Fibroblast of lung (primary cell): ENCODE measurements at places on chromosomes 7 and 10. TPM values are rescaled to one million over a fixed set of nuclear protein-coding genes. Genes with fewer than 3 reads are reported as not detected.

DNA sequence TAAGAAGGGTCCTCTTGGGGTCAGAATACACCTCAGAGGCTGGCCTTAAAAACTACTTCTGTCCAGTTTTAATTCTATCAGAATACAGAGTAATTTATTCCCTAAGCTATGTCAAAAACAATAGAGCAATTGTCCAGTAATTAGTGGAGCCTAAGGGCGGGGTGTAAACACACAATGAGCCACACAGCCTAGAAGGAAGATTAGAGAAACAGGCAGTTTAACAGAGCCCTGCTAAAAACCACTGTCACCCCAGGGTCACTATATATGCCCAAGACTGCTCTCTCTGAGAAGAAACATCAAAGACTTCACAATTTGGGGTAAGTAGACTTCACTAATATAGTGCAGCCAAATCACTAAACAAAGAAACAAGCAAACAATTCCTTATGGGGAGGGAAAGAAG, 27.2 kb upstream of the WNT2 start:
- no peak overlapping the region for H3K27ac ChIP-seq
- peaks cover 5% of the 10 kb centered on the region for H3K27me3 ChIP-seq
- no peak overlapping the region for H3K4me3 ChIP-seq
- H3K4me1 ChIP-seq: no peaks in the 10 kb centered on the region
- DNase-seq: no peak

- H3K27me3 ChIP-seq: no peaks in the 10 kb centered on the region
- H3K4me3 ChIP-seq: no peak overlapping the region
- no peak for DNase-seq
- no peaks in the 10 kb centered on the region for H3K36me3 ChIP-seq
Observed at GRCh38 chr7:77269360-77270093, 69.9 kb upstream of the FGL2 start.

- H3K27ac ChIP-seq: no peak overlapping the region
- no peaks in the 10 kb centered on the region for H3K27me3 ChIP-seq
- no peak for DNase-seq
- no peaks in the 10 kb centered on the region for H3K36me3 ChIP-seq
- H3K4me3 ChIP-seq: no peak overlapping the region
Observed at GRCh38 chr10:122478971-122479370, 17.6 kb downstream of the HTRA1 start.

- no peaks in the 10 kb centered on the region for H3K36me3 ChIP-seq
- H3K4me1 ChIP-seq: no peaks in the 10 kb centered on the region
- DNase-seq: no peak
- H3K27me3 ChIP-seq: peaks cover 5% of the 10 kb centered on the region
- no peak overlapping the region for H3K27ac ChIP-seq
Observed at GRCh38 chr10:110775020-110775375, 96.7 kb upstream of the PDCD4 start.

- H3K27me3 ChIP-seq: no peaks in the 10 kb centered on the region
- no peaks in the 10 kb centered on the region for H3K36me3 ChIP-seq
- peak overlapping the region; percentile 74 for H3K27ac ChIP-seq
- H3K4me3 ChIP-seq: no peak overlapping the region
- DNase-seq: peak; percentile 96
Observed at GRCh38 chr7:80499350-80499953, 12.4 kb downstream of the GNAT3 start.

DNA sequence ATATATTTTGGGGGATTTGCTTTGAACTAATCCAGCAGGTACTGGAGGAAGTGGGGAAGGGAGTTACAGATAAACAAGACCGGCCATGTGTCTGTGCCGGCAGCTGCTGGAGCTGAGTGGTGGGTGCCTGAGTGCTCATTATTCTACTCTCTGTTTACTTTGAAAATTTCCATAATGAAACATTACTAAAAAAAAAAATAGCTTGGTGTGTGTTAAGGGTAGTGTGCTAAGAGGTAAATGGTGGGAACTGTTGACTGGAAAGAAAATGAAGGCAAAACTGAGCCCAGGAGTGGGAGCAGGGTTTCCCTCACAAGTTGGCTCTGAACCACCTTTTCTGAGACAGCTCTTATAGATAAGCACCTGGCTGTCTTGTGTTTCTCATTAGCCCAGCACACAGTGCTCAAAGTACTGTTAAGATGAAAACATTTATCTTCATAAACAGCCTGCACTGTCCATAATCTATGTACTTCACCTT, 50.6 kb downstream of the PARD3 start:
- no peaks in the 10 kb centered on the region for H3K27me3 ChIP-seq
- H3K36me3 ChIP-seq: no peaks in the 10 kb centered on the region
- H3K27ac ChIP-seq: no peak overlapping the region
- DNase-seq: no peak
- no peak overlapping the region for H3K4me3 ChIP-seq
- no peaks in the 10 kb centered on the region for H3K4me1 ChIP-seq

DNA sequence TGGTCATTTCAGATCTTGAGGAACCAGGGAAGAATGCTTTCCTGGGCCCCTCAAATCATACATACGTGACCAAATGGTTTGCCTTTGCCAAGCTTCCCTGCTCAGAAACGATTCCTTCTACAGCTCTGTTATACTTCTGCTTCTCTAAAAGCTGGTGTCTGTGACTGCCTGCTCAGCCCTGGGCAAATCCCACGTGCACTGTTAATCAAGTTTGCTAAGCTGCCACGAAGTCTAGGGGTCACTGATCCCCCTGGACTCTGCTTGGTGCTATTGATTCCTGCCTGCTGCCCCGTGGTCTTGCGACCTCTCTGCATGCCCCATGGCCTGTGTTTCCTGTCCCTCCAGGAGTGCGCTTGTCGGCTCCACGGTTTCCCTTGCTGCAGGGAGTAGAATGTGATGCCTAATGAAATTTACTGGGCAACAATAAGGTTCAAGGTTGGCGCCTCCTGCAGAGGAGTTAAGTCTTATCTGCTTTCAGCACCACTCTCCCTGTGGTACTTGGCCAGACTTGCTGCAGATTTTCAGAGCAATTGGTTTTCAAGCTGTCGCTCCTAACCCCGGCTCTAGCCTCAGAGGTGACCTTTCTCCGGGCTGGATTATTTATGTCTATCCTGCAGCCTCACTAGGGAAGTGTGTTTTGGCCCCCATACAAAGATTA, 201.6 kb upstream of the FZD8 start:
- H3K4me3 ChIP-seq: no peak overlapping the region
- H3K27me3 ChIP-seq: no peaks in the 10 kb centered on the region
- no peak overlapping the region for H3K27ac ChIP-seq
- H3K4me1 ChIP-seq: no peaks in the 10 kb centered on the region
- no peak for DNase-seq
- no peaks in the 10 kb centered on the region for H3K36me3 ChIP-seq

- H3K4me1 ChIP-seq: no peaks in the 10 kb centered on the region
- H3K27me3 ChIP-seq: no peaks in the 10 kb centered on the region
- H3K27ac ChIP-seq: no peak overlapping the region
- DNase-seq: no peak
- no peaks in the 10 kb centered on the region for H3K36me3 ChIP-seq
Observed at GRCh38 chr7:138892812-138893211, 88.4 kb downstream of the KIAA1549 start.

- no peak for DNase-seq
- H3K4me1 ChIP-seq: no peaks in the 10 kb centered on the region
- no peak overlapping the region for H3K4me3 ChIP-seq
- no peak overlapping the region for H3K27ac ChIP-seq
- H3K36me3 ChIP-seq: no peaks in the 10 kb centered on the region
Observed at GRCh38 chr10:29245476-29245875, 43.4 kb upstream of the LYZL1 start.

- H3K27me3 ChIP-seq: no peaks in the 10 kb centered on the region
- peaks cover 21% of the 10 kb centered on the region for H3K4me1 ChIP-seq
- H3K27ac ChIP-seq: no peak overlapping the region
- H3K4me3 ChIP-seq: no peak overlapping the region
Observed at GRCh38 chr7:94380264-94380663, 14.4 kb upstream of the COL1A2 start.

GRCh38 chr7:132464740-132465139, 111.5 kb downstream of the PLXNA4 start:
- no peaks in the 10 kb centered on the region for H3K27me3 ChIP-seq
- peak; percentile 85 for DNase-seq
- no peaks in the 10 kb centered on the region for H3K4me1 ChIP-seq

GRCh38 chr10:107873007-107873406, 708.5 kb upstream of the SORCS1 start:
- no peak overlapping the region for H3K4me3 ChIP-seq
- no peaks in the 10 kb centered on the region for H3K36me3 ChIP-seq
- DNase-seq: no peak
- H3K27ac ChIP-seq: no peak overlapping the region
- no peaks in the 10 kb centered on the region for H3K4me1 ChIP-seq
- no peaks in the 10 kb centered on the region for H3K27me3 ChIP-seq

GRCh38 chr10:43822631-43823580, 174.2 kb upstream of the ZNF32 start:
- H3K4me1 ChIP-seq: peaks cover 17% of the 10 kb centered on the region
- no peak for DNase-seq
- H3K36me3 ChIP-seq: no peaks in the 10 kb centered on the region
- H3K27ac ChIP-seq: no peak overlapping the region
- no peak overlapping the region for H3K4me3 ChIP-seq
- H3K27me3 ChIP-seq: no peaks in the 10 kb centered on the region

DNA sequence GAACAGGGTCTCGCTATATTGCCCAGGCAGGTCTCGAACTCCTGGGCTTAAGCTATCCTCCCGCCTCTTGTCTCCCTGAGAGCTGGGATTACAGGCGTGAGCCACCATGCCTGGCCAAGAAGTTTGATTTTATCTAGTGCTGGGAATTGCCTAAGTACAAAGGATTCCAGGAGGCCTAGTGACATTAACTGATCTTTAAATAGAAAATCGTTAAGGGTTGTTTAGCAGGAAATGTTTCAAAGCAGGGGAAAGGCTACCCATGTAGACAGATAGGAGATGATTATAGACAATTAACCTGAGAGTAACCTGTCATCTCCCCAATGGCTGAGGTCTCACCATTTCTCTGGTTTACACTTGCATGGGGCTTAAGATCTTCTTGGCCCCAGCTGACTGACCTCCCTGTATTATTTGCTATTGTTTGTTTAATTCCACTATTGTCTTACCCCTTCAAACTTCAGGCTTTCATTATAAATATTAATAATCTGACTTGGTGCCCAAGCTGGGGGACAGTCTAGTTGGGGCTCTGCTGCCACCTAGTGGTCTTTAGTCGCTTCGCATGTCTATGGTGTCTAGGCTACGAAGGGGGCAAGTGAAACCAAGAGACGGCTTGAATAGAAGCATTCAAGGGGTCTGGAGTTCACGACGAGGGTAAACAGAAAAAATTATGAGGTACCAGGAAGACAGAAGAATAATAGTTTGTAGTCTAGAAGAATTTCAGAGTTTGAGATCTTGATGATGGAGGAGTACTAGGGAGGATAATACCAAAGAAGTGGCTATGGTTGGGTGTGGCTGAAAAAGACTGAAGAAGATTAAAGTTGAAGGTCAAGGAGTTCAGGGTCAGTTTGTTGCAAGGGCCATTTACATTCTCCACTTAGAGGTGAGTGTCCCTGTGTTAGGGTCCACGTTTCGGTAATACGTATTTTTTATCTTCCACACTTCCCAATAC, 40.4 kb upstream of the BPGM start:
- DNase-seq: peak; percentile 74
- H3K4me3 ChIP-seq: no peak overlapping the region
- no peak overlapping the region for H3K27ac ChIP-seq

DNA sequence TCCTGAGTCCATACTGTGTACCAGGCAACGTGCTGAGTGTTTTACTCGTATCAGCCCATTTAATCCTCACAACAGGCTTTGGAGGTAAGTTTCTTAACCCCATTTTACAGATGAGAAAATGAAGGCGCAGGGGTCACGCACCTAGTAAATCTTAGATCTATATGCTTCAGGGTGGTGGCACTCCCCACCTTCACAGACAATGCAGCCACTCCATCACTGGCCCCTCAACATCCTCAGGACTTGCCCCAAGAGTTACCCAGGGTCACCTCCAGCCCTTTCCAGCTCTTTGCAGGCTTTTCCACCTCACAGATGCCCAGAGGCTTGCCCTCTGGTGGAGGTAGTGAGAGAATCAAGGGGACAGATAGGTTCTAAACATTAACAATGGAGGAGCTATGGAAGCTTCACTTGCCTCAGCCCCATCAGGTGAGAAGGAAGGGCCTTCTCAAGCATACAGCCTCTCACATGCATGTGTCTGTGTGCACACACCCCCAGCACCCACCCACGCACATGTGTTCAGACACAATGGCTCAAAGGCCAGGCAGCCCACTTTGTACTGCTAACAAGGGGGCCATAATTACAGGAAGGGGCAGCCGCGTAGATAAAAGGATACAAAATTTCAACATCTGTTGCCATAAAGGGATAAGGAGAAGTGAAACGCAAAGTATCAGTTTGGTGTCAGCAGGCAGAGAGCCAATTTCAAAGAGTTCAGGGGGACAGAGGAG, 29.1 kb downstream of the DPCD start:
- no peaks in the 10 kb centered on the region for H3K4me1 ChIP-seq
- DNase-seq: no peak
- no peak overlapping the region for H3K4me3 ChIP-seq
- no peaks in the 10 kb centered on the region for H3K27me3 ChIP-seq
- H3K36me3 ChIP-seq: peaks cover 3% of the 10 kb centered on the region

GRCh38 chr7:6476596-6477317, 29.0 kb upstream of the DAGLB start:
- H3K27ac ChIP-seq: no peak overlapping the region
- no peaks in the 10 kb centered on the region for H3K27me3 ChIP-seq
- H3K4me3 ChIP-seq: no peak overlapping the region

PVRIG gene
- not detected in 2 replicates for total RNA-seq

AP5Z1 gene
- 27.5 and 32.2 TPM in 2 replicates for total RNA-seq

MBLAC1 gene
- total RNA-seq: 1.8 and 2.5 TPM in 2 replicates

ZSCAN25 gene
- 10.2 and 10.5 TPM in 2 replicates for total RNA-seq

IKZF5 gene
- 2.6 and 3.1 TPM in 2 replicates for total RNA-seq

FBXO24 gene
- total RNA-seq: 0.33 and 0.51 TPM in 2 replicates

EPC1 gene
- 19.3 and 28.1 TPM in 2 replicates for total RNA-seq

SLC18A3 gene
- total RNA-seq: not detected in 2 replicates
